ENCODE measurements at places on chromosomes 12 and 14.

DNA sequence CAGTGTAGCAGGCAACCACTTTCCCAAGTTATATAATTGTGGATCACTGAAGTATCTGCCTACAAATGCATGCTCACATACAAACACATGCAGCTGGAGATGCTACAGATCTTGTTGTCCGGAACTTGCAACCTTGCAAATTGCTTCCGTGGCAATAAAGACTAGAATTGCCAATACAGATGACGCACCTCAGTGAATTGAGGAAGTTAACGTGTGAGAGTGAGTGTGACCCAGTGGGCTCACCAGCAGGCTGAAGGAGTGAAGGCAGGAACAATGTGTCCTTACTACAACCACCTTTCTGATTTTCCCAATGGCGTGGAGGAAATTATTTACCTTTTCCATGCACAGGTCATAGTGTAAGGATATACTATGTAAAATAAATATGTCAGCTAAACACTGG is 89.4 kb upstream of the GRIP1 start:
- DNase-seq = no peak

DNA sequence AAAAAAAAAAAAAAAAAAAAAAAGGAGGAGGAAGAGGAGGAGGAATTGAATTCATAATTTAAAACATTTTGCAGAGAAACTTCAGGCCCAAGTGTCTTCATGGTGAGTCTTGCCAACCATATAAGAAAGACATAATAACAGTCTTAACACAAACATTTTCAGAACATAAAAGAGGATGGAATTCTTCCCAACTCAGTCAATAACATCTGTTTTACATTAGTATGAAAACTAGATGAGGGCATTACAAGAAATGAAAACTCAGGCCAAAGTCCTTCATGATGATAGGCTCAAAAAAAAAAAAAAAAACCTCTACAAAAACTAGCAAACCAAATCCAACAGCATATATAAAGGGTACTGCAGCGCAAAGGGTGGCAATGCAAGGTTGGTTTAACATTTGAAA is 151.6 kb downstream of the FOXA1 start:
- DNase-seq = no peak

GRCh38 chr12:109775172-109775881 is 57.9 kb downstream of the TRPV4 start:
- DNase-seq = peak; percentile 82

GRCh38 chr12:39935275-39935674 is 170.6 kb downstream of the SLC2A13 start:
- no peak for DNase-seq

DNA sequence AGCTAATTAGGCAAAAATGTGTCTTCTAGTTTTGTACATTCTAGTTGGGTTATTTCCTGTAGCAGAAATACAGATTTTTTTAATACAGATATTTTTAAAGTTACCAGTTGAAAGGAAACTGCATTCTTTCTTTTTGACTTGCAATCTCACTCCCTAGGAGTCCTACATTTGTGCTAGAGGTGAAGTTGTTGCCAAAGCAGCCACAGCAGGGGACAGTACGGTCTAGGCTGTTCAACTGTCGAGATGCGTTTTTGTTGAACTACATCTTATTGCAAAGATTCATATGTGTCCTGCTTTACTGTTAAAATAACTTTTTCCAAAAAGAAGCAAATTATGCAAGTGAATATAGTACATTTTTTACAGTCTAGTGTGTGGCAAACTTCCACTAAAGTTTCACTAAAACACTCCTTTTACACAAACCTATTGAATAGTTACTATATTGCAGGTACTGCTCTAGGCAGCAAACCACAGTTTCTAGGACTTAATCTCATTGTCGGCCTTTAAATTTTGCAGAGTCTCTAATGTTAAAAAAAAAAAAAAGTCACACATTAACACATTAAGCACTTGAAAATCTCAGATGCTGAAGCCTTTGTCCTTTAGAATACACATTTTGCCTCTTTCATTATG is 30.2 kb upstream of the SRGAP1 start:
- DNase-seq = no peak

- DNase-seq = no peak
Observed at GRCh38 chr14:39827901-39828655, 395.8 kb upstream of the FBXO33 start.

DNA sequence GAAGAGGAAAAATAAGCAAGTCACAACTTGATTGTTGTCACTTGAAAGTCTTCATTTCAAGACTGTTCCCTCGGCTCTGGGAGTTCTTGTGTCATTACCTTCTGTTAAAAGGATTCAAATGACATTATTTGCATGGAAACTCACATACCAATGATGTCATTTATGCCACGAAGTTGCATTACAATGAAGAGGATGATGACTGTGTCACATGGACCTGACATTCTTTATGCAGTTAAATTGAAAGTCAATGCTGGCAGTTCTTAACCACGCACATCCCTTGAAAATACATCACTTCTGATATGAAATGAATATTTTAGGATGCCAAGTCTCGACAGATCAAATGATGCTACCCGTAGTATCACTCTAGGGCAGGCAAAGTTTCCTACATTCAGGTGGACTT is 1069.5 kb downstream of the VRK1 start:
- DNase-seq = no peak

GRCh38 chr12:113299619-113300237 is 35.2 kb downstream of the SLC8B1 start:
- DNase-seq = no peak

DNA sequence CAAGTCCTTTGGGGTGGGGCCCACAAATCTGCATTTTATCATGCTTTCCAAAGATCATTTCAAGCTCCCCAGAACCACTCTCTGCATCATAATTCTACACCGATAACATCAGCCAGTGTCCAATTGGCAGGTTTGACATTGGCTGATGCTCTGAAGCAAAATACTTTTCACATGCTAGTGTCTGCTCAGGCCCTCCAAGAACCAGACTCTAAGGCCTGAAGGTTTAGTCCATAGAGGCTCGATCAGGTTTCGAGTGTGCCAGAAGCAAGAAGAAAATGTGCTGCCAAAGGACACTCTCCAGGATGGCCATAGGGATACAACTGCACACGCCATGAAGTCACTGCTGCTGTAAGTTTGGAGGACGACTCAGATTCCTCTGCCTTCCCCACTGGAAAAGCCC is 280.3 kb downstream of the KSR2 start:
- DNase-seq = no peak

GRCh38 chr12:84603484-84604248 is 308.9 kb downstream of the SLC6A15 start:
- DNase-seq = no peak

GRCh38 chr14:95211721-95212504 is 54.6 kb upstream of the DICER1 start:
- no peak for DNase-seq

- DNase-seq = no peak
Observed at GRCh38 chr12:26088998-26089397, 35.8 kb downstream of the BHLHE41 start.

- no peak for DNase-seq
Observed at GRCh38 chr12:51871126-51871525, 16.8 kb upstream of the ANKRD33 start.

DNA sequence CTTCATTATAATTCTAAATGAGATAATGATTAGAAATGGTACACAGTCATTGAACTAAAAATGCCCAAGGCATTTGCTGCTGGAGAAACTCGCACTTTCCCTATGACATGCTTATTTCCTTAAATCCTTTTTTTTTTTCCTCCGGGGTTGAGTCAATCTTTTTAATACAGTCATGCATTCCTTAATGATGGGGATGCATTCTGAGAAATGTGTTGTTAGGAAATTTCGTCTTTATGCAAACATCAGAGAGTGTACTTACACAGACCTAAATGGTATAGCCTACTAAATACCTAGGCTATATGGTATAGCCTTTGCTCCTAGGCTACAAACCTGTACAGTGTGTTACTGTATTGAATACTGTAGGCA is 29.8 kb upstream of the DACT1 start:
- DNase-seq = no peak

- no peak for DNase-seq
Observed at GRCh38 chr12:89750389-89751351, 42.0 kb upstream of the ATP2B1 start.

GRCh38 chr14:105927096-105928060 is 401.0 kb downstream of the TMEM121 start:
- no peak for DNase-seq

DNA sequence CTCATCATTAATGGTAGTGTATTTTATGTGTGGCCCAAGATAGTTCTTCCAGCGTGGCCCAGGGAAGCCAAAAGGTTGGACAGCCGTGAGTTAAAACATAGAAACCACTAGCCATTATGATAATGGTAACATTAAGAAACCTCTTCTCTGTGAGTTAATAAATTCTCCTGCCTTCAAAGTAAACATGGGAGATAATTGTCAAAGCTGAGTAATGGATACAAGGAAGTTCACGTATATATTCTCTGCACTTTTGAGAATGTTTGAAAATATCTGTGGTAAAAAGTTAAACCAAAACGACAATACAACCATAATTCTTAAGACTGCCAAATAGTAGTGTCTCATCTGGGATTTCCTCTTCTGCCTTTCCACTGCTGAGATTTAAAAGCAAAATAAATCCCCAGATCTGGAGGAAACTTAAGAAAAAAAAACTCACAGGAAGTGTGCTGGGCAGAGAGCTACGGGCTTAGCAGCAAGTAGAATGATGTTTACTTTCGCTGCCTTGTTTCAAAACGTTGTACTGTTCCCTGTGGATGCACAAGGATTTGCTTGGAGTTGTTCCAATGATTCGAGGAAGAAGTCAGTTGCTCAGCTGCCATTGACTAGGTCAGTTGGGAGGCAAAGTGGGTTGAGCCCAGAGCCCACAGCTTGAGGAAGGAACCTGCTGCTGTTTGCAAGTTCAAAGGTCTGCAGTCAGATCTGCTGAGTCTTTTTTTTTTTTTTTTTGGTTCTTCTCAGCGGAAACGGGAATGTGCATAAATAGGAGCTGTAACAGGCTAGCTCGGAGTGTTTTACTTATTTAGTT is 1.7 kb downstream of the TPCN1 start:
- DNase-seq = no peak

DNA sequence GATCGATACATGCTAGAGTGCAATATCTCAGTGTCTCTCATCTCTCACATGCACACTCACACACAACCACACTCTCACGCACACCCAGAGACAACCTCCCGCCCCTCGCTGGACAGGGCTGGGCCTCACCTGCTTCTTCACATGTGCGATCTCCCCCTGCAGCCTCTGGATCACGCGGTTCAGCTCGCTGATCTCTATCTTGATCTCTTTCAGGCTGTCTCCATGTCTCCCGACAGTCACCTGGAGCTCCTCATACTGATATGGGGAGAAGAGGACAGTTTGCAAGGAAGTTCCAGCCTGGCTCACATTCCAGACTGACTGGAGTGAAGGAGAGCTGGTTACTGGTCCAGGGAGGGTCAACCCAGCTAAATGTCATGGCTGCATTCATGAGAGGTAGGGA is 4.4 kb downstream of the KRT2 start:
- no peak for DNase-seq

DNA sequence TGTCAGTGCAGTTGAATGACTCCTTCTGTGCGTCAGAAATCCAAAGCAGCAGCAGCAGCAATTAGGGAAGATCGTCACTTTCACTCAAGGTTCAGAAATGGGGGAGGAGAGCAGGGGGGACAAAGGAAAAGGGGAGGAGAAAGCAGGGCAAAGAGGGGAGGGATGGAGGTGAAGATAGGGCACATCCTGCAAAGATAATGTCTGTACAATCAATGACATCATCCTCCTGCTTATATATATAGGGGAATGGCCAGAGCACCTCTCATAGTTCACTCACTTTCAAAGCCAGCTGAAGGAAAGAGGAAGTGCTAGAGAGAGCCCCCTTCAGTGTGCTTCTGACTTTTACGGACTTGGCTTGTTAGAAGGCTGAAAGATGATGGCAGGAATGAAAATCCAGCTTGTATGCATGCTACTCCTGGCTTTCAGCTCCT is at the start of gene NTS:
Gene NTS, plus strand, starts transcription at position 265 of the 431 bp plus-strand sequence. Its CDS starts 109 bp downstream, at position 374.
- no peak for DNase-seq

- no peak for DNase-seq
Observed at GRCh38 chr12:120668868-120669840, 17.8 kb upstream of the MLEC start.

Data from activated naive CD8-positive, alpha-beta T cell treated with anti-CD3 and anti-CD28 coated beads, Interleukin-2, amount 50 U/mL, for 24 hours (primary cell).